ENCODE measurements at places on chromosomes 6 and 20.

GRCh38 chr6:51578362-51578761 is 509.1 kb downstream of the PKHD1 start:
- DNase-seq = no peak

GRCh38 chr6:113597231-113597583 is 259.9 kb upstream of the MARCKS start:
- DNase-seq = no peak

GRCh38 chr6:75283907-75284631 is 523 bp downstream of the TMEM30A start:
- DNase-seq = peak; percentile 43

DNA sequence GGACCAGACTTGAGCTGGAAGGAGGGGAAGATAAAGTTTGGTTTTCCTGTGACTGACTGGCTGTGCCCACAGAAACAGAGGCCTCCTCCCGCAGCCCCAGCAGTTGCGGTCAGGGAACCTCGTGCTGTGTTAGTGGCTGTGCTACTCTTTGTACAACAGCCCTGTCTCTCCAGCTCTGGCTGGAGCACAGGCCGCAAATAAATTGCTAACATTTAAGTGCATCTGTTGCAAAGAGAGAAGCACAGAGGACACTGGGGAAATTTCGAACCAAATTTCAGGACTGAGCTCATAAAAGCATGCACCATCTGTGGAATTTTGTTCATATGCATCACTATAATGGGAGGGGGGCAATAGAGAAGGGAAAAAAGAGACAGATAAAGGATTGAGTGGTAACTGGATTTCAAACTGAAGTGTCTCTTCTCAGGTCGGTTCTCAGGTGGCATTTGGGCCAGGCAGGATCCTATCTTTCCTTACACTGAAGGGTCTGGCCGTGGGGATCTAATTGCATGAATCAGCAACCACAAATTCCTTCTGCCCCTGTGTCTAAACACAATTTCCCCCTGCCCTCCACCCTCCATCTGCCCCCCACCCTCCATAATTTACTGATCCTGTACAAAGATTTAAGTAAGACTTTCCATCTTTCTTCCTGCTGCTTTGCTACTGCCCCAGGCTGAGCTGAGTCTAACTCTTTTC is 88.9 kb upstream of the ATXN1 start:
- no peak for DNase-seq

- DNase-seq = peak; percentile 78
Measured at GRCh38 chr20:10171864-10172751, 46.5 kb upstream of the SNAP25 start.

DNA sequence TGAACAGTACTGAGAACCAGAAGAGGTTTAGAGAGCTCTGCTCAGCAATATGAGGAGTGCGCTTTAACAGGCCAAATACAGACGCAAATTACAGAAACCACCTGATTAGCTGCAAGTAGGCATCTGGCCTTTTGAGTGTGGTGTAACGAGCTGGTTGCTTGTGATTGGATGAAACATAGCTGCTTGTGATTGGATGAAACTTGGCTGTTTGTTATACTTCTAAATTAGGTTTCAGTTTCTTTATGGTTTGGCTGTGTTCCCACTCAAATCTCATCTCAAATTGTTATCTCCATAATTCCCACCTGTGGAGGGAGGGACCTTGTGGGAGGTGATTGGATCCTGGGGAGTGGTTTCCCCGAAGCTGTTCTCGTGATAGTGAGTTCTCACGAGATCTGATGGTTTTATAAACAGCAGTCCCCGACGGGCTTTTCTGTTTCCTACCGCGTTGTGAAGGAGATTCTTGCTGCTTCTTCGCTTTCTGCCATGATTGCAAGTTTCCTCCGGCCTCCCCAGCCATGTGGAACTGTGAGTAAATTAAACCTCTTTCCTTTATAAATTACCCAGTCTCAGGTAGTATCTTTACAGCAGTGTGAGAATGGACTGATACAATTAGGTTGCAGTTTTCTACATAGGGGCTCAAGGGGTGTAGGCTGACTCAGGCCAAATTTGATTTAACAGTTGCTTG is 655.9 kb upstream of the MAN1A1 start:
- DNase-seq = no peak

DNA sequence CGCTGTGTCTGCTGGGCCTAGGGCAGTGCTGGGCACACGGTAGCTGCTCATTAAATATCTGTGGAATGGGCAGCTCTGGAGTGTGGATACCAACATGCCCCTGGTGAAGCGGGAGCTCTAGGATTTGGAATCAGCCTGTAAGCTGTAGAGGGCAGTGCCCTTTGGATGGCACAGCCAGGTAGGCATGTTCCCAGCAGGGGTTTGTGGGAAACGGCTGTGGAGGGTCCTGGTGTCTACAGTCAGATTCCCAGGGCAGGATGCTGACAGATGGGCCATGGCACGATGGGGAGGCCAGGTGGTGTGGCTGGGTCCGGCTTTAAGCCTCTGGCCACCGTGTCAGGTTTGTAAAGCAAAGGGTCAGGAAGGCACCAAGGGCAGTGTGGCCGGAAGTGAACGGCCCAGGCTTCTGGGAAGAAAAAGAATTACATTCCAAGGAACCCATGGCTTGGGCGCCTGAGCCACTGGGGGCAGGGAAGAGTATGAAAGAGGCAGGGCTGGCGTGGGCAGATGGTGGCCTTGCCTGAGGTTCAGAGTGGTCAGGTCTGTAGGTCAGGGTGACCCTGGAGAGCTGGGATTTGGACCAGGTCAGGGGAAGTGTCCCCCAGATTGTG is 44.8 kb downstream of the UBE2V1 start:
- no peak for DNase-seq

DNA sequence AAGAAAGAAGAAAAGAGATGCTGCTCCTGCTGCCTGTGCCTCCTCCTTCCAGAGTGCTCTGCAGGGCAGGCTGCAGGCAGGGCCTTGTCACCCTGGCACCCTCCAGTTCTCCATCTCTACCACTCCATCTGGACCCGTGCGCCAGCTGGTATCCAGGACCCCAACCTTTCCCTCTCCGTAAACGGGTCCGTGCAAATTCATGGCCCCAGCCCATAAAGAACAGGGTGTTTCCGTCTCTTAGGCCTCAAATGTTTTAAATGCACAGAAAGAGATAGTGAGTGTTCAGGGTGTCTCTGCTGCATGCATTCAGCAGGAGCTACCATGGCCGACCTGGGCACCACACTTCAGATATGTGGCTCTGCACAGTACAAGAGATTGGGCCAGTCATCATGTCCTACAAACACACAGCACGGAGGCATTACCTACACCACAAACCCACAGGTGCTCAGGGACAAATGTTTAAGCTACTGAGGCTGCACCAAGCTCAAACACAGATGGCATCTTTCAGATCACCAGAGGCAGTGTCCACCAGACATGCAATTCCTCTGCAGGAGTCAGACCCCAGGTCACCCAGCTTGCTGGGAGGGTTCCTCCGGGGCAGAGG is 258.1 kb downstream of the DLL1 start:
- no peak for DNase-seq

- DNase-seq = no peak
Measured at GRCh38 chr6:41917528-41917927, 3.4 kb downstream of the MED20 start.

- no peak for DNase-seq
Measured at GRCh38 chr6:159464816-159465215, 228.2 kb downstream of the SOD2 start.

DNA sequence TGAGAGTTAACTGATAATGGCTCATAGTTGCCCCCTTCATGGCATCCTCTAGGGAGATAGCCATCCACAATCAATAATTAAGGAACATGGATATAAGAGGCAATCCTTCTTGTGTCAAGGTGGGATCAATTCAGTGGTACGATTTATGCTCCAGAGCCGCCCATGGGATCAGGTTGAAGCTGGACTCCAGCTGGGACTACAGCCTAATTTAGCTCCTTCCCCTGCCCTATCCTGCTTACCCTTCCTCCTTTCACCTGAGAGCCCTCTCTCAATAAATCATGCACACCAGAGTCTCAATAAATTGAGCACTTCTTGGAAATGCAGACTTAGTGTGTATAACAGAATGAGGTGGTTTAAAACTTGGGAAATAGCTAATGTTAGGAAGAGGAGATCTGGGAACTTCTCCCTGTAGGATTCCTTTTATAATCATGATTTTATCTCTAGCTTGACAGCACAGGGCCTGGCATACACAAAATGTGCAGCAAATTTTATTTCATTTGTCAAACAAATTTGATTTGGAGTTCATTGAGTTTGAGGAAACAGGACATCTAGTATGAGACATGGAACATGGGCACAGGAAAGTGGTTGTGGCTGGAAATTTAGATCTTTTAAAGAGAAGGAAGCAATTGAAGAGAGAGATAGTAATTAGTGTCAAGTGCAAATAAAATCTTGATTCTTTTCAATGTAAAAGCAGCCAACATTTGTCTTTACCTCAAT is 28.6 kb upstream of the OGFRL1 start:
- no peak for DNase-seq

- no peak for DNase-seq
Measured at GRCh38 chr6:139743664-139744437, 369.4 kb upstream of the CITED2 start.
